ENCODE measurements at places on chromosomes 11 and 22. TPM values are rescaled to one million over a fixed set of nuclear protein-coding genes. Genes with fewer than 3 reads are reported as not detected.

DNA sequence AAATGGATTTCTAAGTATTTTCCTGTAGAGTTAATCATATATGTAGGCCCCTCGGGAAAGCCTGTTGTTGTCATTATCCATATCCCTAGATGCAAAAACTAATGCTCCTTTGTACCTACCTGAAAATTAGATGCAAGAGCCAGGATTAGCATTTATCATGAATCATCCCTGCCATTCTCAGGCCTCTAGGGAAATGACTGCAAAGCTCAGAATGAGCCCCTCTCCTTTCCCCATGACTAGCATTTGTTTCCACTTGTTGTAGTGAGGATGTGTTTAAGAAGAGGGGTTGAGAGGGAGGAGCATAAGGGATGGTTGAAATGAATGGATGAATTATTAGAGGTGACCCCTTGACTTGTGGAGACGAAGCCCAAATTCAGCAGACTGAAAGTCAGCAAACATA lies 537.9 kb downstream of the NTM start:
- no peaks in the 10 kb centered on the region for H3K27me3 ChIP-seq
- no peaks in the 10 kb centered on the region for H3K36me3 ChIP-seq
- no peak for DNase-seq

GRCh38 chr22:16965560-16965959 lies 42.5 kb downstream of the GAB4 start:
- no peaks in the 10 kb centered on the region for H3K27me3 ChIP-seq
- no peak for DNase-seq
- H3K27ac ChIP-seq: no peak overlapping the region
- H3K4me1 ChIP-seq: no peaks in the 10 kb centered on the region

Gene OR5P2
- not detected for total RNA-seq

DNA sequence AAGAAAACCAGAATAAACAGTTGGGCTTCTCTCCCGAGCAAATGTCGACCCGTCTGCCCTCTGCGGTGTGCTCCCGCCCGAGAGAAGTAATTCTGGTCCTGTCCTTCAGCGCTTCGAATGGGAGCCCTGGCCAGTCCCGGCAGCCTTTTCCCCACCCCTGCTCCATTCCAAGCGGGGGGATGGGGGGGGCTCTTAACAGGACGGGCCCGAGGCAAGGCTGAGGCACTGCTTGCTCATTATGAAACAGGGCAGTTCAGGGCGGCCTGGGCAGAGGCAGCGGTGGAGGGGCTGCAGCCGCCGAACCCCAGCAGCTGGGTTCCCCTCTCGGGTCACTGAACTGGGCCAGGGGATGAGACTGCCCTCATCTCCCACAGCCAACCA lies 9.1 kb downstream of the BACE1-AS start:
- no peak overlapping the region for H3K4me3 ChIP-seq
- H3K27me3 ChIP-seq: no peaks in the 10 kb centered on the region
- H3K27ac ChIP-seq: no peak overlapping the region
- no peaks in the 10 kb centered on the region for H3K36me3 ChIP-seq
- no peak for DNase-seq

Gene OR51B4
- not detected for total RNA-seq

GRCh38 chr11:78400116-78400515 lies 17.5 kb downstream of the GAB2 start:
- H3K27me3 ChIP-seq: no peaks in the 10 kb centered on the region
- no peak overlapping the region for H3K4me3 ChIP-seq
- DNase-seq: no peak

Gene MAPK11
- total RNA-seq: 13.2 TPM

- no peak overlapping the region for H3K27ac ChIP-seq
- H3K4me3 ChIP-seq: no peak overlapping the region
- H3K4me1 ChIP-seq: no peaks in the 10 kb centered on the region
- H3K27me3 ChIP-seq: no peaks in the 10 kb centered on the region
- no peak for DNase-seq
- peaks cover 24% of the 10 kb centered on the region for H3K36me3 ChIP-seq
These were observed 45.2 kb upstream of the ADSL start for GRCh38 chr22:40300884-40301672.

Measured in CD8-positive, alpha-beta memory T cell (primary cell).